ENCODE measurements at places on chromosomes 11 and 22.

DNA sequence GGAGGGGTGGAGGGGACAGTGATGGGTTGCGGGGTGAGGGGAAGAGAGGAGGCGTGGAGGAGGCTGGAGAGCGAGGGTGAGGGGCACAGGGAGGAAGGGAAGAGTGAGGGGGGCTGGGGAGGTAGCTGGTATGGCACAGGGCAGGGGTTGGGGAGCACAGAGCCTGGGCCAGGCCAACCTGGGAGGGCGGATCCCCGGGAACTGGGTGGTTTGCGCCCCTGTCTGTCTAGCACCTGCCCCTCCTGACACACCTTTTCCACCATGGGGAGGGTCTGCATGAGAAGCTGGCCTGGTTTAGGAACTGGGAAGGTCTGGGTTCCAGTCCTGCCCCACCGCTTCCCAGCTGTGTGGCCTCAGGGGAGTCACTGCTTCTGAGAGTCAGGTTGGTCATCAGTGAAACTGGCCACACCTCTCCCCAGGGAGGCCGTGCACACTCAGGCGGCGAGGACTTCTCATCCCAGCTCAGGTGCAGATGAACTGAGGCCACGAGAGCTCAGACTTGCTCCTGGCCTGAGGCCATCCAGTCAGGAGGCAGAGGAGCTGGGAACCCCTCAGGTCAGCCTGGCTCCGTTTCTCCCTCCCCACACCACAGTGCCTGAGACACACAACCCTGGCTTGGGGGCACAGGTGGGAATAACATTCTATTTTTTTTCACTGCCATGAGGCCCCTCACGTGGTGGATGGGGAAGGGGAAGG, 95.6 kb downstream of the PHF21B start:
- DNase-seq: no peak

DNA sequence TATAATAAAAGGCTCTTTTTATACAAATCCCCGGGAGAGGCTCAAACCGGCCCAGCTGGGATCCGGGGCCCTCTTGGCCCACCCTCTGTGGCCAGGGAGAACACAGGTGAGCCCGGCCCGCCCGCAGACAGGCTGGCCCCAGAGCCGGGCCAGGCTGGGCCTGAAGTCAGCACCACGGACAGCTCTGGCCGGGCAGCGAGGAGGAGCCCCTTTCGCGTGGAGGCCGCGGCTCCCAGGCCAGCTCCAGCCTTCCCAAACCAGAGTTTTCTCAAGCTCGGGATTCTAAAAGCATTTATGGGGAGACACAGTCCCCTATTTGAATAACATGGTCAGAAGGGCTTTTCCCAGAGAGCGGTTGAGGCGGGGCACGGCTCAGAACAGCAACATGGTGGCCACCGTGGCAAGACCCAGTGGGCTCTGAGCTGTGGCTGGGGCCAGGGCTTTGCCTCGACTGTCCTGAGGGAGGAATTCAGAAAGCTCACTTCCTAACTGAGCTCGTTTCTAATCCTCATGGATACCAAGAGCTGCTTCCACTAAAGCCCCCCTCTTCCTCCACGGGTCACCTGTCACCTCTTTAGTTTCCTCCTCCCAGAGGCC, 115.4 kb downstream of the BRD1 start:
- no peak for DNase-seq

DNA sequence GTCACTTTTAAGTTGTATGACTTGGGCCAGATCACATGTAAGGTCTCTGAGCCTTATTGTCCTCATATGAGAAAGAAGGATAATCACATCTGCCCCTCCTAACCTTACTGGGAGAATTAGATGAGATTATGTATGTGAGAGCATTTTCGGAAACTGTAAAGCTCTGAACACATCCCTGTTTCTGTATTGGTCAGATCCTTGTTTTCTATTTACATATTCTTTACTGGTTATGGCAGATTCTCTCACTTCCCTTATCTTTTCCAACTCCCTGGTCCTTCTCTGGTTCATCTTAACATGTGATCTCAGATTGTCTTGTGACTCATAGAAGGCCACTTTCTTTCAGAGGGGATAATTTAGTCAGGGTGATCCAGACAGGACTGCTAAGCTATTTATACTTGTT, 41.8 kb downstream of the CCDC81 start:
- no peak for DNase-seq

DNA sequence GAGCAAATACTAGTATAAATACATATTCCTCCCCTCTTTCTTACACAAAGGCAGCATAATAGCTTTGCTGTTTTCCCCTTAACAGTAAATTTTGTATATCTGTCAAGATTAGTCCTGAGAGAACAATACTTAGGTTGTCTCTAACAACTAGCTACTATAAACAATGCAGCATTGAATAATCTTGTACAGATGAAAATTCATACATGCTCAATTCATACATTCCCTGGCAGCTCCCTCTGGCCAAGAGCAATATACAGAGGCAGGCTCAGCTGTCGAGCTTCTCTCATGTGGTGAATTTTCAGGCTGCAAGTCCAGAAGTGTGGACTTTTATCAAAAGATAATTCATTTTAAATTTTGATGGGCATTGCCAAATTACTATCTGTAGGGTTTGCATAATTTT, 81.2 kb upstream of the PTH start:
- DNase-seq: no peak

- no peak for DNase-seq
Observed at GRCh38 chr22:44426981-44427380, 71.1 kb downstream of the RTL6 start.
